ENCODE measurements at places on chromosomes 2 and 18.

GRCh38 chr18:23283916-23284430 is 148.7 kb downstream of the CABLES1 start:
- DNase-seq, result no peak

DNA sequence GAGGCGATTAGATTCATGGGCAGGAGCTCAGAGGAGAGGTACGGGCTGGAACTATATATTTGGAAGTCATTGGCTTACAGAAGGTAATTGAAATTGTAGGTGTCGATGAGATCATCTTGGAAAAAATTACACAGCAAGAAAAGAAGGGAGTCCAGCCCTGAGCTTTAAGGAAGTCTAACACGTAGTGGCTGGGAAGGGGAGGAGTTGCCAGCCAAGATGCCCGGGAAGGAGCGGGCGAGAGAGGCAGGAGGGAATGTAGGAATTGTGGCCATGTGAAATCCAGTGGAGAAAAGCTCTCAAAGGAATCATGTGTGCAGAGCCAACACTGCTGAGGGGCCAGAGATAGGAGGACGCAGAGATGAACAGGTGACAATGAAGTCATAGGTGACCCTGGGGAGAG is 25.6 kb upstream of the SCYGR1 start:
- no peak for DNase-seq

DNA sequence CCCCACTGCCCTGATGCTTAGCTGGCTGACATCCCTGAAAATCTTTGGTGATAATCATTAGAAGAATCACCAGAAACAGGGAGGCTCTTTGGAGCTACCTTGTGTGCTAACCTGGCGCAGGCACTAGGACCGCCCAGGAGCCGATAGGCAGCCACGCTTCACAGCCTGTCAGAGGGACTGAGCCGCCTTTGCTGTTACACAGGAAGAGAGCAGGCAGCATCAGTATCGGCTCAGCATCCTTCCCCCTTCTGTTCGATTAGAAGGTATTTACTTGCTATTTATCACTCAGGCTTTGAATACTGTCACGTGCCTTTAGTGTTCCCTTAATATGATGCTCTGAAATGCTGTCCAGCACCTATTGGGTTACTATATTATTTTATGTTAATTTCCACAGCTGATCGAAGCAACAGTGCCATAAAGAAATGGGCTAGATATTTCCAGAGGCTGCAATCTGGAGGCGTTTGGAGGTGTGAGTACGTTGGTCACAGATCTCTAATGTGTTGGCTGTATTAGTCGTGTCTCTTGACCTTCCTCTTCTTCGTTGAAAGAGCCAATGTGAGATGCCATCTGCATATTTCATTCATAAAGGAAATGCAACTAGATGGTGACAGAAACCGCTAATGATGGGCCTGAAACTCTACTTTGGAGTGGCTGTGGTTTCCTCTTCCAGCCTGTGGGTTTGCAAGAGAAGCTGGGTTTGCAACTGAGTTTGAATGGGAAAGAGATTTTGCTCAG is 110.4 kb upstream of the RAB27B start:
- peak; percentile 12 for DNase-seq

DNA sequence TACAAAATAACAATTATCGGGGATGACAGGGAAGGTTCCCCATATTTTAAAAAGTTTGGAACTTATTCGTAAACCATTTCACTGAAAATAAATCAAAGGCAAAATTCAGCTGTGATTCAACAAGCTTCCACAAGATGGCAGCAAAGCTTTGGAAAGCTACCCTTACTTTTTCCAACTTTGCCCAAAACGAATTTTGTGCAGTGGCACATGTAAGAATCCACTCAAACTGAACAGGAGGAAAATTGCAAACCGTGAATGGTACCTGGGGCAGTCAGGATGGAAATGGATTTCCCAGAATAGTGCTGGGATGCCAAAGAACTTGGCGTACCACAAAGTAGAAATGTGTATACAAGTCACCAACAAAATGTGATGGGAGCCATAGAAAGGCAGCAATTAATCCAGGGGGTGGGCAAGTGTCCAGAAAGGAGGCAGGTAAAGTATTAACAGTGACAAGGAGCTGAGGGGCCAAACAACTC is 10.7 kb downstream of the RPL31 start:
- peak; percentile 21 for DNase-seq

- DNase-seq, result peak; percentile 35
Observed at GRCh38 chr2:174697255-174697654, 67.0 kb downstream of the CHRNA1 start.

- no peak for DNase-seq
Observed at GRCh38 chr18:28112056-28112470, 64.9 kb downstream of the CDH2 start.

DNA sequence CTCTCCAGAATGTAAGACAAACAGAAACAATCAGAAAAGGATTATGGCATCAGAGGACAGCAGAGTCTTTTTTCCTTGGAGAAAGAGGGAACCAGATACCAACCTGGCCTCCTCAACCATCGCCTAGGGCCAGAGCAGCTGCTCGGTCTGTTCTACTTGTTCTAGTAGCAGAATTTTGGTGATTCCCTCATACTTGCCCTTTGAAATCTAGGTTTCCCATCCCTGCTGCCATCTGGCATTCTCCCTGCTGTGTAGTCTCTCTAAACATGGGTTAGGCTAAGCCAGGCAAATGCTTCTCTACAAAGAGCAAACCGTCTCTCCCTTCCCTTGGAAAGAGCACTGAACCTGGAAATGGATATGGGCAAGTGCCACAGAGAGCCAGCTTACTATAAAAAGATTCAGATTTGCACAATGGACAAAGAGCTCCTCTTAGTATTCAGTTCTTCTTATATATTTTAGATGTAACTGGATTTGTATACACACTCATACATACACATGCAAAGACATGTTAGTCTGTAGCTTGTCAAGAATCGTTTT is 208.6 kb upstream of the ST6GAL2 start:
- no peak for DNase-seq

- peak; percentile 45 for DNase-seq
Observed at GRCh38 chr2:241315879-241316631, at the start of gene SEPTIN2. TSS of gene SEPTIN2 (plus strand) at chr2:241315925. CDS start at chr2:241324233, 8,308 bp downstream.

DNA sequence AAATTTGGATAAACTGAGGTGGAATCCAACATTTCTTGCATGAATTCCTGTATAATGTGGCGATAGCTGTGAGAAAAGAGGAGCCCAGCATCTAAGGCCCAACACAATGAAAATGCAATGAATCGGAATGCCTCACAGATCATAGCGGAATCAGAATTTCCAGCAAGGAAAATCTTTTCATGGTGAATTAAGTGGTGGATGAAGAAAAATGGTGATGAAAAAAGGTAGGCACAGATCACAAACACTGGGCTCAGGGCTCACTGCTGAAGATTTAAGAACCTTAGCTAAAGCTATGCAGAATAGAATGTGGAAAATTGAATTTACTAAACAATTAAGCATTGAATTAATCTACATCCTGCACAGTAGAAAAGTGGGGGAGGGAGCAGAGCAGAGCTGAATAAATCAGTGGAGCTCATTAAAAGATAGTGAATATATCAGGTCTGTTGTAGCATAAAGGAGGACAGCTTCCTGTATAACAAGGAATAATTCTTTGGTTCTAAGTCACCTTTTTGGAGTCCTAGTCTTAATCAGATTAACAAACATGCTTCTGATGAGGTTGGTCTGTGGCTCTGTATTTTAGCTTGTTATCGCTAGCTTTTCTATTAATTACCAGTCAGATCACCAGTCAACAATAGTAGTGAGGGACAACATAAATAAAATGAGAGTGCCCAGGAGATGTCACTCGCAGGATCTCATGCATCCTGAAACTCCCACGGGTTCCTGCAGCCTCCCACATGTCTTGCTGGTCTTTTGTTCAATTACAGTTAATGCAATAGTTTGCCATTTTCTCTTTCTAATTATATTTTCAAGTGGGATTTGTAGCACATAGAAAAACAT is 27.0 kb downstream of the MEIS1 start:
- no peak for DNase-seq

GRCh38 chr2:2027271-2027670 is 283.0 kb upstream of the PXDN start:
- DNase-seq, result no peak

DNA sequence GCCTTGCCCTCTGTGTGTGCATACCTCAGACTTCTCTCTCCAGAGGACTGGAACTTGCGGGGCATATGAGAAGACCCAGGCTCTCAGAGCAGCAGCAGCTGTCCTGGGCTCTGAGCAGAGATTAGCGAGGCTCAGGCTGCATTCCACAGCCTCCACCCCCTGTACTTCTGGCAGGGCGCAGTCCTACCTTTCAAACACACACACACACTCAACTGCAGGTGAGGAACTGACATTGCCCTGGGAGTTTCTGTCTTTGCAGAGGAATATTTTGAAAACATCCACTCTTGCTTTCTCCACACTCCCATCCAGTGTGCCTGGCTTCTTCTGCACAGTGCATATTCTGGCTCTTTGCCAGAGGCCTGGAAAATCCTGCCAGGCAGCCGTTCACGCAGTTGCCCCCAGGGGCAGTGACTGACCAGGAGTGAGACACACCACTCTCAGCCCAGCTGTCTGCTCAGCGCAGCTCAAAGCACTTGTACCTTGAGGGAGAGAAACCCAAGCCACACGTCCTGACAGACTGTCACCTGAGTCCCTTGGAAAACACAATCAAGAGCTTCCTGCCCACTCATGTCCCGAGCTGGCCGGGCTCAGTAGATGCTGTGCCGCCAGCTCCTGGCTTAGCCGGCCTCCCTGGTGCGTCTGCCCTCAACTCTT is 460.8 kb downstream of the RNF144A start:
- no peak for DNase-seq

DNA sequence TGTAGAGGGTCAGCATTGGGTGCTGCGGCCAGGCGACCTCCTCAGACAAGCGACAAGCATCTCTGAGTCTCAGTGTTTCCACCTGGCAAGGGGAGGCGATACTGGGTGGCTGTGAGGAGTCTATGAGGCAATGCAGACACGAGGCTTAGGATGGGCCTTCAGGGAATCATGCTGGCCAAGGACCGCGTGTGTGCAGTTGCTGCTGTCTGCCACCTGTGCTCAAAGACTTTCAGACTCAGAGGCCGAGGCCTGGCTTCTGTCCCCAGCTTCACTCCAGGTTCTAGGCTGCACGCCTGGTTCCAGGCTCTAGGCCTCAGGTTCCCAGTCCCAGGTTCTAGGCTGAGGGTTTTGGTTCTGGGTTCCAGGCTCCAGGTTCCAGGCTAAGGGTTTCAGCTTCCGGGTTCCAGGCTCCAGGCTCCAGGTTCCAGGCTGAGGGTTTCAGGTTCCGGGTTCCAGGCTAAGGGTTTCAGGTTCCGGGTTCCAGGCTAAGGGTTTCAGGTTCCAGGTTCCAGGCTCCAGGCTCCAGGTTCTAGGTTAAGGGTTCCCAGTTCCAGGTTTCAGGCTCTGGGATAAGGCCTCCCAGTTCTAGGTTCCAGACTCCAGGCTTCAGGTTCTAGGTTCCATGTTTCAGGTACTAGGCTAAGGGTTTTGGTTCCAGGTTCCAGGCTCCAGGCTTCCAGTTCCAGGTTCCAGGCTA is 14.8 kb downstream of the LRRFIP1 start:
- no peak for DNase-seq

- no peak for DNase-seq
Observed at GRCh38 chr2:85173909-85174308, 40.7 kb downstream of the TCF7L1 start.

DNA sequence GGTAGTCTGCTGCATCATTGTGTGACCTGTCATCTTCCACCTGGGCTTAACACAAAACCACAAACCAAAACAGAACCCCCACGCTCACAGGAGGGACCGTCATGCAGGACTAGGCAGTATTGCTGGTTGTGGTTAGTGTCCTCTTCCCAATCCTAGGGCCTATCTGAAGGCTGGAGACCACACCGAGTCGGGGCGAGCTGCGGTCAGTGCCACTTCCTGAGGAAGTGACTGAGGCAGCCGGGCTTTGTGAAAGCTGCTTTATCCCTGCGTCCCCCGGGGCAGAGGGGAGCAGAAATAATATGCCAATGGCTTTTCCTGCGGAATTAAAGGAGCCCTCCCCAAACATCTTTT is 22.9 kb downstream of the ZNF532 start:
- no peak for DNase-seq

DNA sequence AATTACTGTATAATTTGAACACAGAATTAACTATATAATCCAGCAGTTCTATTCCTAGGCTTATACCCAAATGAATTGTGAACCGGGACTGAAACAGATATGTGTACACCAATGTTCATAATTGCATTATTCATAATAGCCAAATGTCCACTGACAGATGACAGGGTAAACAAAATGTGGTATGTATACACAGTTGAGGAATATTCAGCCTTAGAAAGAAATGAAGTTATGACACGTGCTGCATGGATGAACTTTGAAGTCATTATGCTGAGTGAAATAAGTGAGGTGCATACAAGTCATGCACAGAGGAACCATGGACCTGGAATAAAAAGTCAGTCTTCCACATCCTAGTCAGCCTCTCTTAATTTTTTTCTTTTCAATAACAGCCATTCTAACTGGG is 91.9 kb downstream of the SH3RF3 start:
- DNase-seq, result no peak

GRCh38 chr2:88845772-88846661 is 154.5 kb downstream of the RPIA start:
- no peak for DNase-seq

DNA sequence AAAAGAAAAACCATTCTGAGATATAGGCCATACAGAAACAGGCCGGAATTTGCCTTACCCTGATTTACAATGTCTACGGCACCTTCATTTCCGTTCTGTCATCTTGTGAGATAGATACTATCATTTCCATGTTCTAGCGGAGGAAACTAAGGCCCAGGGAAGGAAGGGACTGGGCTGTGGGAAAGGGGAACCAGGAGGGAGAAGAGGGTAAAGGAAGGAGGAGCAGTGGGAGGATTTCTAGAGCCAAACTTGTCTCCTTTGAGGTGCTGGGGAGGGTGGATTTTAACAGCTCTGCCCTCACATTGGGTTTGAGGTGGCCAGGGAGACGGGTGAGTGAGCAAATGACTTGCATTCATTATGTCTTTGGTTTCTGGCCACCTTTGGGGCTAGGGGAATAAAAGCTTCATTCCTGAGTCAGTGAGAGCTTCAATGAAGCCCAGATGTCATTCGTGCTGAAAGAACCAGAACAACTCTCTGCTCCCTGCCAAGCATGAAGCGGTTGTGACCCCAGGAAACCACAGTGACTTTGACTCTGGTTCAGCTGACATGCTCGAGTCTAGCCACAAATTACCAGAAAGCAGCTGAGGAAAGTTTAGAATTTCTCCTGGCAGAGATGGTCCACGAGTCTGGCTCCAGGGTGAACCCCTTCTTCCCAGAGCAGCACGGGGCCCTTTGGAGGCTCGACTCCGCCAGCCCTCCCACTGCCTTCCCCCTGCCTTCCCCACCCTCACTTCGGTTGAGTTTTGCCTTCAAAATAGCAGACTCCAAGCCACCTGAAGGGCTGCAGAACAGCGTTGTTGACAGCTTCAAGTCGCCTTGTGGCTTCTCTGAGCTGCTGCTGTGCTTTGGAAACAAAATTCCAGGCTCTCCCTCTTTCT is 3.8 kb downstream of the ACTG2 start:
- DNase-seq, result no peak

- DNase-seq, result no peak
Observed at GRCh38 chr18:25538175-25538922, 186.4 kb upstream of the ZNF521 start.

DNA sequence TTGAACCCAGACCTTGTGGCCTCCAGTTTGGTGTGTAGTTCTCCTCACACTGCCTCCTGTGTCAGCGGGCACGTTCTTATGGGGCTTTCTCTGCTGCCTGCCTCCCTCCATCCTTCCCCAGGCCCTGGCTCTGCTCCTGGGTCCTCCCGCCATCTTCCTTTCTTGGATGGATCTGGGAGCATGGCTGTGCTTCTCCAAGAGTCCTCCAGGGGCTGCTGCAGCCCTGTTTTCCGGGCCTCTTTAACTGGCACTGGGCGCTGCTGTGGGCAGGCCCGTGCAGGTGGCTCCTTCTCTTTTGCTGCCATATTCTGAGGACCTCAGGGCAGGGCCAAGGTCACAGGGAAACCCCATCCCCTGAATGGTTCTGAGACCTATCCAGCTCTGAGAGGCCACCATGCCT is 17.8 kb downstream of the THNSL2 start:
- DNase-seq, result no peak
